ENCODE measurements at places on chromosomes 7 and 10. TPM values are rescaled to one million over a fixed set of nuclear protein-coding genes. Genes with fewer than 3 reads are reported as not detected.

DNA sequence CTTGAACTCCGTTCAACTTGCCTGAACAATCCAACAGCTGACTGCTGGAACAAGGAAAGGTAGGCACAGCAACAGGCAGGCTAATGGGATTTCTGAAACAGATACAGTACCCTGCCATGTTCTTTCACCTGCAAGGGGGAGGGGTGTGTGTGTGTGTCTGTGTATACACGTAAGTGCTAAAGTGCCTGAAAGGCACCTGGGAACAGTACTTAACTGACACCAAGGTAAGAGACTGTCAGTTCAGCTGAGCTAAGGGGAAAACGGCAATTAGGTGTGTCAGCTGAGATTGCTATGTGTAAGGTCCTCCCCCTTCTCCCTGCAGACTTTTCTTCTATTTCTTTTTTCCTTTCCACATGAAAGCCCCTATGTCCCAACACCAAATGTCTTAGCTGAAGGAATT lies 27.0 kb downstream of the NAMPT start:
- DNase-seq = no peak

DNA sequence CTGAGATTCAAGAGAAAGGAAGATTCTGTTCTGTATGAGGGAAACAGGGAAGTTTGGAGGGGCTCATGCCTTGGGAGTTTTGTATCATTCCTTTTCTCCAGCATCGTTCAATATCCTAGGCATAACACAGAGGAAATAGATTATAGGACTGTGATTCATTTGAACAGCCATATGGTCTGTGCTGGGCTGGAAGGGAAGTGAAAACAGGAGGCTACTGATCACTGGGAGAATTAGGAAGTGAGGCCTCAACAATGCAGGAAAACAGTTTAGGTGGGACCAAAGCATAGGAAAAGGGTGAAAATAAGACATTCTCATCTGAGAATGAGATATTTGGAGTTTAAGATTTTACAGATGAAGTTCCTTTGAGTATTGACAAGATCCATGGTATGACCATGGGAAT lies 70.7 kb upstream of the MKX start:
- no peak for DNase-seq

GRCh38 chr10:131833013-131833412 lies 67.8 kb upstream of the PPP2R2D start:
- no peak for DNase-seq

DNA sequence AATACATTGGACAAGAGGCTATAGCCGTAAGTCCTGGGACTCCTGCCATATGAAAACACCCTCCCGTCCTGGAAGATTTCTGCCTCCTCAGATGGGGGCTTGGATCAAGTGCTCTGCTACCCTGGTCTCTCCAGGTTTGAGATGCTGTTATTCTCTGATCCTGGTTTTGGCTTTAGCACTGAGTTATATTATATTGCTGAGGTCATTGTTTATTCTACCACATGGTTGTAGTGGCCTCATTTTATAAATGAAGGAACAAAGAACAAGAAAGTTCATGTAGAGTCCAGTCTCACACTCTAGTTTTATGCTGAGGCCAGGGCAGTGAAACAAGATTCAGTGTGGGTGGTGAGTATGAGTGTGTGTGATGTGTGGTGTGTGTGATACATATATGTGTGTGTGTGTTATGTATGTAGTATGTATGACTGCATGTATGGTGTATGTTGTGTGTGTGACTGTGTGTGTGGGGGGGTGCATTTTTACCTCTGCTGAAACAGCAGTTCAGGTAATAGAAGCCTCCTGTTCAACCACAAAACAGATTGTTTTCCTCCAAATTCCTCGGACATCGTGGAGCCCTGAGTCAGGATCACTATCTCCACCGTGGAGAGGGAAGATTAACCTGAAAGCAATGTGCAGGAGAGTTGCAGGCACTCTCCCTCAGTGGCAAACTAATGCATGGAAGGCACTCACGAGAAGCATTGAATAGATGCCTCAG lies 80.7 kb downstream of the C7orf25 start:
- DNase-seq = no peak

DNA sequence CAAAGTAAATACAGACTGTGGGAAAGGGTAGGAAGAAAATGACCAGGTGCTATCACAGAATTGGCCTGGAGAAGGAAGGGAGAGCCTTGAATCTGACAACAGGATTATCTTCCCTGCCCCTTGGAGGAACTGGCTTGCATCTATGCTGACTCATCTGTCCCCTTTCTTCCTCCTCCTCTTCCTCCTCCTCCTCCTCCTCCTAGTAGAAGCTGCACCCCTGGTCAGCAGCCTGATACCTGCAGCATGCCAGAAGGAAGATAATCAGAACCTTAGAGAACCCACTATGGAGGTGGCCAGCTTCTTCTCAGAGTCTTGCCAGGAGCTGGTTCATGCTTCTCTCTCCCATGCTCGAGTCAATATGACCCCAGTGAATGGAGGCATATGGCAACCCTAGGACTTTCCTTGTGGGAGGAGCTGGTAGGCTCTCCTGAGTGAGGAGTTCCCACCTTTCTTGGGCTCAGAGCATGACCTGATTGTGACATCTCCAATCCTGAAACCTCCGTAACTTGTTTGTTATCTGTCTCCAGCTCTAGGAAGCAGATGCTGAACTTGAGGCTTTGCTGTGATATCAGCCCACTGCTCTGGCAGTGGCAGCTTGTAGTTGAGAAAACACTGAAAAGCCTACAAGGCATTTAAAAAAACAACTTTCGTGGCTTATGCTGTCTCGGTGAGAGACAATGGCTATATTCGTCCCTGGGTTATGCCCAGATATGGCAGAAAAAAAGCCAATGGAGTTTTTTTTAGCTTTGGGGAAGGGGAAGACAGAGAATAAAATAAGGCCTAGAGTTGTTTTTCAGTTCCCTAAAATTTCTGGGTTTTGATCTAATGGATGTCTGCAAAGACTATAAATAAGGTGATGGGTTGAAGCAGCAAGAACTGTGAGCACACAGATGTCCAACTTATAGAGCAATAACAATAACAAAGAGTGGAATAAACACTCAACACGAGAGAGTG lies 60.6 kb downstream of the CDHR3 start:
- no peak for DNase-seq

DNA sequence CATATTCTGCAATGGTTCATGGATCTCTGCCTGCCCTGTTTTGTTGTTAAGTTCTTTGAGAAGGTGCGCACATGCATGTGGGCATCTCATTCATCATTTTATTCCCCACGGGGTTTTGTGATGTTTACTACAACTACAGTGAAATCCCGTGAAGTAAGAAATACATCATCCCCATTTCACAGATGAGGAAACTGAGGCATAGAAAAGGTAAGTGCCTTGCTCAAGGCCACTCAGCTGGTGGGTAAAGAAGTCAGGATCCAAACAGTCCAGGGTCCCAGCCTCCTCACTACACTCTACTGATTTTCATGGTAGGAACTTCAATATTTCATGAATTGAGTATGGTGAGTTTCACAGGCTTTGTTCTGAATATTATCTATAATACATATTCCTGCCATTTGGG lies 72.6 kb downstream of the CYP26A1 start:
- no peak for DNase-seq

GRCh38 chr7:153935095-153935494 lies 117.1 kb upstream of the DPP6 start:
- no peak for DNase-seq

- DNase-seq = no peak
Measured at GRCh38 chr7:71312755-71313490, 181.0 kb downstream of the GALNT17 start.

GRCh38 chr7:142720986-142721385 lies 28.3 kb upstream of the PRSS1 start:
- no peak for DNase-seq

DNA sequence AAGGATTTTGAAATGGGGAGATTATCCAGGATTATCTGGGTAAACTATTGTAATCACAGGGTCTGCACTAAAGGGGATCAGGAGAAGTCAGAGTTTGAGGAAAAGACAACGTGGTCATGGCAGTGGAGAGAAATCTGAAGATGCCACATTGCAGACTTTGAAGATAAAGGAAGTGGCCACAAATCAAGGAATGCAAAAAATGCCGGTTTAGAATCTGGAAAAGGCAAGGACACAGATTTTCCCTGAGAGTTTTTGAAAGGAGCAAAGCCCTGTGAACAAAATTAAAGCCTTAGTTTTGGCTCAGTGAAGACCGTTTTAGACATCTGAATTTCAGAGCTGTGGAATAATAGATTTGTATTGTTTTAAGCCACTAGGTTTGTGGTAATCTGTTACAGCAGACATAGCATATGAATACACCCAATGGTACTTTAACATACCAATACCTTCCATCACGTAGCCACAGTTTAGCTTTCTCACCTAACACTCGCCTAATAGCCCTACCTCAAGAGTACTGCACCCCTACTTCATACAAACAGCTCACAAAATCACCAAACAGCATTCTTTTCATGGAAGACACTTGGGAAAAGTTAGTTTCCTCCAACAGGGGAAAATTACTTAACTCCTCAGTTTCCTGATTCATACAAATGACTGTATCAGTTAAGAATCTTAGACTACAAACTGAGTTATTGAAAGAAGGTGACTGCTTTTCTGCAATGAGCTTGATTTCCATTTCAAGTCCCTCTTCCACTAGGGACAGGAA lies 446.5 kb downstream of the INHBA start:
- DNase-seq = no peak

DNA sequence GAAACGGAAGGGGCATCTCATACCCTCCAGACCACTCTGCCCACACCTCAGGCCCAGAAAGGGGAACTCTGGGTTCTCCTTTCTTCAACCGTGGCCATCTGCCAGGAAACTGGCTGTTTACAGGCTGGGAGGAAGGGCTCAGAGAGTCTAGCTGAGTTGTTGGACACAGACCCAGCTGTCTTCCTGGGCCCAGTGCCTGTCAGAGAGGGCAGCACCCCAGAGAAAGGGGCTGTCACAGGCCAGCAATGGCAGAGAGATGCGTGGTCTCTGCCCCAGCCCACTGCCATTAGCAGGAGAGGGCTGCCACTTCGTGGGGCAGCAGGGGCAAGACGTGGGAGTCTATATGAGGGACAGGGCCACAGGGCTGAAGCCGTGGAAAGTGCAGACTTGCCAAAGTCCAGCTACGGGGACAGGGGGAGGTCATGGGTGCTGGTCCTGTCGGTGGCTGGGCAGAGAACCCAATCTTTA lies 11.0 kb downstream of the GRID1 start:
- DNase-seq = no peak

DNA sequence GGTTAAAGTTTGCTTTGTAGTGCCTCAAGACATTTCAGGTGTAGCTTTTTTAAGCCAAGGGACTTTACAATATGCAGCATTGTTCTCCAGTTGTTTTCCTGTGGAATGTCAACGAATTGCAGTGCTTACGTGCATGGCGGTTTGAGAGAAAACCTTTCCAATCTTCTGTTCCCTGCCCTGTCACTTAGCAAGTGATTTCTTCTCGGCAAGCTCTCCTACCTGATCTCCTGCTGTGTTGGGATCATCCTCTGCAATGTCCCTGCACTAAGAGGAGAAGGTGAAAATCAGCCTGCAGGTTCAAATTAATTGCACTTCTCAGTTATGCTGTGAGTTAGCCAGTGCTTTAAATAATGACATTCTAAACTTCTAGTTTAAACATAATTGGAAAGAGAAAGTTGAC lies 197.6 kb upstream of the FZD1 start:
- no peak for DNase-seq

DNA sequence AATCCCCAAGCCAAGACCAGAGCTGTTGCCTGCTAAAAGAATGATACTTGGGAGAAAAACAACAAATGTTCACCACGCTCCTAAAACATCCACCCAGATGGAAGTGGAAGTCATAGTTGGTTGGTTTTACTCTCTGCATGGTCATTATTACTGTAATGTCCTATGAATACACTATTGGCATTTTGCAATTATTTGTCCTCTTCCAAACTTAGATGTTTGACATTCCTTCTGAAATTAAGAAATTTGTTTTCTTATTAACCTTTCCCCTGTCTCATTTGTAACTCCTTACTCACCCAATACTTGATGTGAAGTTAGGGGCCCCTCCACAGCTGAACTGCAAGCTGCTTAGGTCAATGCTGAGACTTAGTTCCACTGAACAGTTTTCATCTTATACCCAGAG lies 383.3 kb downstream of the INHBA start:
- no peak for DNase-seq

DNA sequence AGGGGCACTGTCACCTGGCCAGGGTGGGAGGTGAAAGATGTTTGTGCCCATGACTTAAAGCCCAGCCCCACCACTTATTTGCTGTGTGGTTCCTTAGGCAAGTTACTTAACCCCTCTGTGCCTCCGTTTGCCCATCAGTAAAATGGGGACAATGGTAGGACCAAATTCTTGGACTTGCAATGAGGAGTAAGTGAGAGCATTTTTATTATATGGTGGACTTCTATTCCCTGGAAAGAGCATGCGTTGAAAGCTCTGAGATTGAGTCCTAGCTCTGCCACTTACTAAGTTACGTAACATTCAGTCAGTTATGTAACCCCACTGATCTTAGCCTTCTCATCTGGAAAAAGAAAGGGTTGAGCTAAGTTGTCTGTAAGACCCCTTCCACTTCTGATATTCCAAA lies 18.8 kb downstream of the VSIR start:
- DNase-seq = no peak

- DNase-seq = no peak
Measured at GRCh38 chr7:2779051-2779450, 65.1 kb downstream of the GNA12 start.

DNA sequence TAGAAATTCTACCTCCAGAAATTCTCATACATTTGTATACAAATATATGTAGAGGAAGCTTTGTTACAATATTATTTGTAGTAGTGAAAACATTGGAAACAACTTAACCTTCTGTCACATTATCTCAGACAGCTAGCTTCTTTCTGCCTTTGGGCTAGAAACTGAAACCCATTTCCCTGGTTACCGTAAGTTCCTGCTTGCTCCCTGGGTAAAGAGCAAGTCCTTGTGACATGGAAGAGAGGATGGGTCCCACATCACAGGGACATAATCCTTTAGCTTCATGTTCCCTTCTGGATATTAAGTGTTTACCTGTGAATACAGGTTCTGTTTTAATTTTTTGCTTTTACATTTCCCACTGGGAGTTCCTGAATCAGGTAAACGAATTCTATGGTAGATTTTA lies 41.8 kb downstream of the KLHDC10 start:
- DNase-seq = no peak

- no peak for DNase-seq
Measured at GRCh38 chr7:129872054-129872453, 80.7 kb downstream of the UBE2H start.

DNA sequence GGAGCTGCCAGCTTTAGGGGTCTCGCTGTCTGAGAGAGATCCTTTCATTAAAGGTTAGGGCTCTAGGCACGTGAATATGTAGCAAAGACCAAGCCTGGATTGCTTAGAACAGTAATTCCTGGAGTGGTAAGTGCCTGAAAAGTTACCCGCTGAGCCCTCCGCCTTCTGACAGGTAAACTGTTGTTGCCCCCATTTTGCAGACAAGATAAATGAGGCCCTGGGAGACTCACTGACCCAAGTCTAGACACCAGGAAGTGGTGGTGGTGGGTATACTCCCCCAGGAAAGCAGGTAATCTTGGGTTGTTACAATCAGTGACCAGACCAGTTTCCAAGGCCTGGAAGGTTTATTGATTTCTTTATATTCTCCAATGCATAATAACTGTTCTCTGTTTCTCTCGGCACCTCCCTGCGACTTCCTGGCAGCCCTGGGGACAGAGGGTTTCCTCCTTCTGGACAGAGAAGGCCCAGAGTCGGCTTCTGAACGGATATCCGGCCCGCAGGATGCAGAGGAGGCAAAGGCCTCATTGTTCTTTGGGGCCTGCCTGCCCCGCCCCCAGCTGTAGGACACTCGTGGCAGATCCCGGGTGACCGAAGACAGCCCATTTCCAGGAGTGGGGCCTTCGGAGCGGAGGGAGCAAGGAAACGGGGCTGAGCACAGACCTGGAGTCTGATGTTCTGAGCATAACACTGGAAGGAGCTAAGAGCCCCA lies 1.3 kb upstream of the GRK5 start:
- DNase-seq = no peak

CDHR1 gene
- total RNA-seq = 0.39 TPM

SFRP5 gene
- total RNA-seq = 0.64 TPM

AGR2 gene
- total RNA-seq = 147 TPM

BAZ1B gene
- total RNA-seq = 107 TPM

AQP1 gene
- 0.57 TPM for total RNA-seq

Measured in Panc1 (cell line).